ENCODE measurements at places on chromosomes 2 and 18.

DNA sequence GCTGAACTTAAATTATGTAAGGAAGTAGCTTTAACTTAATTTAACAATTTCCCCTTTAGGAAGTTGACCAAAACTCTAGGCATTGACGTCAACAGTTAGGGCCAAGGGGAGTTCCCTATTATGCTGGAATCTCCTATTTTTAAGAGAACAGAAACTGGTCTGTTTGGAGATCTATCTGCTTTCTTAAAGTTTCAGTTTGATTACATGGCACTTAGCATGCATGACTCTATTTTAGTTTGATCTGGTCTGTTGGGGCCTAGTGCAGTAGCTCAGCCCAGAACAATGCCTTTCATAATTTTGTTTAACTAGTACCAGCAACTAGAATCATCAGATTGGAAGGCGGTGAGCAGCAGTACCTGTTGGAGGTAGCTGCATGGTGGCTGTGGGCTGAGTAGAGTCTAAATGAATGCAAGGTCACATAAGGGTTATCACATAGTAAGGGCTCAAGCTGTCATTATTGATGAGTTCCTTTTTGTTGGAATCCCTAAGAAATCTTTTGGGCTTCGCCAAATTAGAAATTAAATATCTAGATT lies 60.5 kb upstream of the ZNG1B start:
- no peak for DNase-seq

DNA sequence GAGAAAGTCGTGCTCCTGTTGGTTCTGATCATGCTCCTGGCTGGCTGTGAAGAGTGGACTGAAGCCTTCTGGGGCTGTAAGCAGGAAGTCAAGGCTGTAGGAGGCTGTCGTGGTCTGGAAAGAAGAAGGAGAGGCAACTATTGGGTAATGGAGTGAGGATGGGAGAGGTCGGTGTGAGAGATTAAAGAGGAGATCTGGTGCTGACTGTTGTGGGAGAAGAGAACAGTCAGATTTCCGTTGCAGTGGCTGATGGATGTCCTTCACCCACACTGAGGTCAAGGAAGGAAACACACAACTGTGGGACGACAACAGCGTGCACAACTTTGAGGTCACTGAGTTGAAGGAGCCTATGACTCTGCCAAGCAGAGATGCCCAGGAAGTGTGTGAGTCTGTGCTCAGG lies 2.8 kb upstream of the PSMD1 start:
- no peak for DNase-seq

GRCh38 chr18:76401498-76401897 lies 93.5 kb downstream of the ZNF516 start:
- no peak for DNase-seq

GRCh38 chr18:45525301-45525700 lies 90.0 kb upstream of the SLC14A2 start:
- no peak for DNase-seq

- DNase-seq, result no peak
Measured at GRCh38 chr2:85878719-85879370, 9.9 kb downstream of the ST3GAL5 start.

Measured in stimulated activated CD8-positive, alpha-beta memory T cell treated with anti-CD3 and anti-CD28 coated beads, Interleukin-2, amount 100 ng/mL, for 48 hours (primary cell).